Hair follicular keratinocyte (primary cell): ENCODE measurements at places on chromosomes 13 and 19. TPM values are rescaled to one million over a fixed set of nuclear protein-coding genes. Genes with fewer than 3 reads are reported as not detected.

FPR3 gene
- not detected in 2 replicates for total RNA-seq

UBE2L5 gene
- total RNA-seq, result not detected in 2 replicates

ANGPTL8 gene
- total RNA-seq, result not detected in 2 replicates

NOVA2 gene
- total RNA-seq, result not detected in 2 replicates
